Stimulated activated naive CD8-positive, alpha-beta T cell treated with anti-CD3 and anti-CD28 coated beads, Interleukin-15, amount 100 ng/mL, for 72 hours (primary cell): ENCODE measurements at places on chromosomes 16 and 17.

DNA sequence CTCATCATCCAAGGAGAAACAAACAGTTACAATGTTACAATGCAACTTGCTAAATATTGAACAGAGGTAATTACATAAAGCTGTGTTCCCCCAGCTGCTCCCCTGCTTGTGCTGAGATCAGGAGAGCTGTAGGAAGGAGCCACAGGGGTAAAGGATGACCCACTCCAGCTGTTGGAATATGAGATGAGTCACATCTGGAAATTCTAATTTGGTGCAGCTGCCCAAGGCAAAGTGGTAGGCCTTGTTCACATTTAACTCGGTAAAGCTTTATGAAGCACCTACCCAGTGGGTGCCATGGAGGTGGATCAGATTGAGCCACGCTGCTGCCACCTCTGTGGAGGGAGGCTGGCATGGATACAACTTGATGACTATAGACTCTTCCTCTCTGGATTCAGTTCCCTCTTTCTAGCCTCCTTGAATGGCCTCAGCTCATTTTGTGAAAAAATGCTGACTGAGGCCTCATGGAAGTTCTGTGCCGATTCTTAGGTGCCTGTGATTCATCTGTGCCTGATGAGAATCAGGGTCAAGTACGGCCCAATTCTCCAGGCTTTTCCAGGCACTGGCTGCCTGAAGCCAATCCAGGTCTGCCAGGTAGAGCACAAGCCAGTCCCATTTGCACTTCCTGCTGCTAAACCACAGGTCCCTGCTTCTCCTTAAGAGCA is 7.4 kb downstream of the ZNF689 start:
- no peak for DNase-seq

- no peak for DNase-seq
Measured at GRCh38 chr17:7260651-7261378, 1.5 kb downstream of the CLDN7 start.

DNA sequence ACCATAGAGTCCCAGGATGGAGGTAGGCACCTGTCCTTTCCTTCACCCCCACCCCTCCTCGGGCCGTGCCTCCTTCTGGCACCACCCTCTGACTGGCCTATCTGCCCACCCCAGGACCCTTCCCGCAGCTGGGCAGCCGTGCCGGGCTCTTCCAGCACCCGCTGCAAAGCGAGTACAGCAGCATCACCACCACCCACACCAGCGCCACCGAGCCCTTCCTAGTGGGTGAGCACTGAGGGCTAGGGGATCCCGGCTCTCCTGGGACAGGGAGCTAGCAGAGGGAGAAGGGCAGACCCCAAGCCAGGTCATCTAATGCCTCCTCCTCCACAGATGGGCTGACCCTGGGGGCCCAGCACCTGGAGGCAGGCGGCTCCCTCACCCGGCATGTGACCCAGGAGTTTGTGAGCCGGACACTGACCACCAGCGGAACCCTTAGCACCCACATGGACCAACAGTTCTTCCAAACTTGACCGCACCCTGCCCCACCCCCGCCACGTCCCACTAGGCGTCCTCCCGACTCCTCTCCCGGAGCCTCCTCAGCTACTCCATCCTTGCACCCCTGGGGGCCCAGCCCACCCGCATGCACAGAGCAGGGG is 7.8 kb downstream of the GALK1 start:
- no peak for DNase-seq

DNA sequence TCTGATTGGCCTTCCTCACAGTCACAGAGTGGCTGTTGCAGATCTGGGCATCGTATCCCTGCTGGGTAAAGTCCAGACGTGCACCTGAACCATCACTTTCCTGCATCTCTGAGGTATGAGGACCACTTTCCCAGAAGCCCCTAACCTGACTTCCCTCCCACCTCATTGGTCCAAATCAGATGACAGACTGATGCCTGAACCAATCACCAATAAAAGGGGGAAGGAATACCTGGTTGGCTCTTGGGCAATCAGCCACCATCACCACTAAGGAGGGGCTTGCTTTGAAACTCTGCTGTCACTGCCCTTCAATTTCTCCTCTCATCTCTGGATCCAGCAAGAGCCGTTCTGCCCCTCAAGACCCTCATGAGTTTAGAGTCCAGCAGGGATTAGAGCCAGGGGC is 13.6 kb upstream of the WFDC1 start:
- DNase-seq: no peak

DNA sequence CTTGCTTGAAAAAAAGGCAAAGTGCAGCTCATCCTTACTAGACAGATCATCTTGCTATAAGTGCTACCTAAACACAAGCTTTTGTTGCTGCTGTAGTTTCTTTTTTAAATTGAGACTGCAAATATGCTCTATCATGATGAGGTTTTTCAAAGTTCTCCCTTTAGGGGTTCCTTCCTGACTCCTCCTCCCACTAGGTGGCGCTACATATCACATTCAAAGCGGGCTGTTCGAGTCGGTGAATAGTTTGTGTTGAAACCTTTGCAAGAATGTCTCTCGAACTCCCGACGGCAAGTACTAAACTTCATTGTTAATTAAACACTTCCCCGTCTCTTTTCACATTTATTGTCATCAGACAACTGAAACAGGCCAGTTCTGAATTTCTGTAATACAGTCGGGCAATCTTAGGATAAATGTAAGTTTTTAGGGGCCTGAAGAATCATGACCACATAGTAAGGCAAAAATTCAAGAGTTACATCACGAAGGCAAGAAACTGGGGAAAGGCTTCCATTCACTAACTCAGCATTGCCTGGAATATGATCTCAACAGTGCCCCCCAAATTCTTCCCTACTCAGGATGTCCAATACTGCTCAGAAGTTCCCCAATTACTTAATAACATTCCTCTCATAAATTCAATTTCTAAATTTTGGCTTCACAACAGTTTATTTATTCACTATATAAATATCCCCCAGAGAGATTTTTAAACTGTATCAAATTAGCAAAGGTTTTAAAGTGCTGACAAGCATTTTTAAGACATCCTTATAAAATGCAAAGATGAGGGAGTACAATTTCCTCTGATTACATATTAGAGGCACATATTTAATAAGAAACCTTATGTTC is 6.7 kb downstream of the HS3ST3A1 start:
- peak; percentile 73 for DNase-seq

- DNase-seq: no peak
Measured at GRCh38 chr16:31529108-31529936, 1.6 kb downstream of the AHSP start.

- no peak for DNase-seq
Measured at GRCh38 chr16:16850274-16850673, 471.3 kb downstream of the NPIPA7 start.
